ENCODE measurements at places on chromosomes 11 and 22.

DNA sequence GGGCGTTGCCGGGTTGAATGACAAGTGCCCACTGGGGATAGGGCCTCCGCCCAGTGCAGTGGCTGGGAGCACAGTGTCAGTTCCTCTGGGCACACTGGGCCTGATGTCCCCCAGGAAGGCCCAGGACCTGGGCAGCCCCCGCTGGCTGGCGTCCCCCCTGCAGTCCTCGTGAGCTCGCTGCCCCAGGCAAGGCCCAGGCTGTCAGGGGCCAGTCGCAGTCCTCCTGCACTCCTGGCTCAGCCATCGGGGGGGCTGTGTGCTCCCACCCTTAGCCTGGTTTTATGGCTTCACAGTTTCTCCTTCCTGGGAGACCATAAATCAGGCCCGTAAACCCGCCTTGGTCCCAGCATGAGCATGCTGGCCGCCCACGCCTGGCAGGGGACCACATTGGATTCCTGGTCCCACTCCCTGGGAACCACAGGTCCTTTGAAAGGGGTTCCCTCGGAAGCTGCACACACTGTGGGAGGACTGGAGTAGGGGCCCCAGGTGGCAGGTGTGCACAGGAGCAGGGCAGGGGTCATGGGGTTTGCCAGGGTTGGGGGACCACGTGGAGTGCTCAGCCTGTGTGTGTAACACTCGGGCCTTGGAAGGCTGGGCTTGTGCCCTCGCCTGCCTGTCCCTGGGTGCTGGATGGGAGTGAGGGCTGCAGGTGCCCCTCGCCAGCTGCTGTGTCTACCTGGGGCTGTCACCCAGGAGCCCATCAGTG, 113.6 kb downstream of the KCNQ1OT1 start:
- DNase-seq = peak; percentile 0

- no peak for DNase-seq
These were observed 62.0 kb upstream of the CLTCL1 start for GRCh38 chr22:19353363-19354131.

DNA sequence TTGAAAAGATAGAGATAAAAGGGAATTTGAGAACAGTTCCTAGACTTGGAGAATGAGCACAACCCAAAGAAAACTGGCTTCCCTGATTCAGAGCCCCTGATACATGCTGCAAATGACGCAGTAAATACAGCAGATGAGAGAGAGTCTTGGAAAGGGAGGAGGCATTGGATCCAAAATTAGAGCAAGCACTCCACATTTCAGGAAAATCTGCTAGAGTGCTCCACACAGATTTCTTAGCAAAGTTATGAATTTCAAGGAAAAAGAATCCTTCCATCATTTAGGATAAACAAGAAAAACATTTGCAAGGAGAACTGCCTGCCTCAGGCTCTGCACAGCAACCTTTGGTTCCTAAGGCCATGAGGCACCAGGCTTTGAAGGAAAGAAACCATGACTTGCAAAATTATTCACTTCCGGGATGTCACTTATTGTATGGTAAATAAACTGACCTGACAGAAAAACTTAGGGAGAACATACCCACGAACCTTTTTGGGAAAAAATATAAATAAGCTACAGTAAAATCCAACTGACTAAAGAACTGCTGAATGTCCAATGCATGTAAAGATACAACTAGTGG, 89.8 kb upstream of the RTL6 start:
- no peak for DNase-seq

DNA sequence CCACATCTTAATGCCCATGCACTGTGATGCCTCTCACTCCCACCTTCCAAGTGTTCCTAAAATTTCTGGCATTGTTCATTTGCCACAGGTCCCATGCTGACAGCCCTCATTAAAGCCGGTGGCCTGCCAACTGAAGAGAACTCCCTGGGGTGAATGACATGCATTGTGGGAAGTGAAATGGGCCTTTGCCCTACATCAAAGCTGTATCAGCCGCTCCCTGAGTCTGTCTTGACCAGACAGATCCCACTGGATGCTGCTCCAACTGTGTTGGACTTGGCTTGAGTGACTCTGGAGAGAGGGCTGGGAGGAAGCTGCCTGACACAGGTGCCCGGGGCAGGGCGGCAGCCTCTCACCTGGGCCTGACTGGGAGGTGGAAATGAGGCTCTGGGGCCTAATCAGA, 8.8 kb upstream of the SEC14L4 start:
- no peak for DNase-seq

DNA sequence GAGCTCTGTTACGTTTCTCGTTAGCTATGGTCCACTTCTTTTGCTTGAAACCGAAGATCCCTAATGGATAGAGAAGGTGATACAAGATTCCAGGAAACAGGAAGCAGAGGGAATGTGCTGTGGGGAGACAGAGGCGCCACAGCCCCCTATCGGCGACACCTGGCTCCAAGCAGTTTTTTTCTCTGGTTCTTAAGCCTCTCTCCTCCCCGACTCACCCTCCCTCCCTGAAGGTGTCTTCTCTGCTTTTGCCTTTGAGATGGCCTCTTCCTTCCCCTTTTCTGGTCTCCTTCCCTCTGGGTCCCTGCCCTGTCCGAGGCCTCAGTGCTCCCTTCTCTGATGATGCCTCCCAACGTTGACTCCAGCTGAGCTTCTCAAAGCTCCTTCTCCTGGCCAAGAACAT, 14.2 kb upstream of the APOBEC3A start:
- no peak for DNase-seq

- DNase-seq = no peak
These were observed 546.3 kb downstream of the SOX6 start for GRCh38 chr11:15810082-15810481.

GRCh38 chr22:27867085-27867952, 51.7 kb downstream of the PITPNB start:
- peak; percentile 9 for DNase-seq

GRCh38 chr22:43114958-43115357, 4.4 kb downstream of the BIK start:
- no peak for DNase-seq

DNA sequence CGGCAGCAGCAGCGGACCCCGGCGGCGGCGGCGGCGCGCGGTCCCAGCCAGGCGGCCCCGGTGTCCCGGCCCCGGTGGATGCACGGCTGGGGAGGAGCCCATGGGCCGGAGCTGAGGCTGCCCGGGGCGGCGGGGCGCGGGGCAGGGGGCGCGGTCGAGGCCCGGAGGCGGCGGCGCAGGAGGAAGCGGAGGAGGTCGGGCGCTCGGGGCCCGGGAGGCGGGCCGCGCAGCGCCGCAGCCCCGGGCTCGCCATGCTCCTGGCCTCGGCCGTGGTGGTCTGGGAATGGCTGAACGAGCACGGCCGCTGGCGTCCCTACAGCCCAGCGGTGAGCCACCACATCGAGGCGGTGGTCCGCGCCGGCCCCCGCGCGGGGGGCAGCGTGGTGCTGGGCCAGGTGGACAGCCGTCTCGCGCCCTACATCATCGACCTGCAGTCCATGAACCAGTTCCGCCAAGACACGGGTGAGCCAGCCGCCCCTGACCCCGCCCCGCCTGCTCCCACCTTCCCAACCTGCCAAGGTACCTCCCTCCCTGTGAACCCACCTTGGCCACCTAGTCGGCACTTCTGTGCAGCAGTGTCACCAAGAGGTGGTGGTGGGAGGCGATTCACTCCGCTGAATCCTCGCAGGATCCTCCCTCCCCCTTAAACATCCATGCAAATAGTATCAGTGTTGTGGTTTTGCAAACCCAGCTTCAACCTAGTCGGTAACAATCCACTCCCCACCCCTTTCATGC, 580 bp downstream of the DTX4 start:
- DNase-seq = peak; percentile 17

DNA sequence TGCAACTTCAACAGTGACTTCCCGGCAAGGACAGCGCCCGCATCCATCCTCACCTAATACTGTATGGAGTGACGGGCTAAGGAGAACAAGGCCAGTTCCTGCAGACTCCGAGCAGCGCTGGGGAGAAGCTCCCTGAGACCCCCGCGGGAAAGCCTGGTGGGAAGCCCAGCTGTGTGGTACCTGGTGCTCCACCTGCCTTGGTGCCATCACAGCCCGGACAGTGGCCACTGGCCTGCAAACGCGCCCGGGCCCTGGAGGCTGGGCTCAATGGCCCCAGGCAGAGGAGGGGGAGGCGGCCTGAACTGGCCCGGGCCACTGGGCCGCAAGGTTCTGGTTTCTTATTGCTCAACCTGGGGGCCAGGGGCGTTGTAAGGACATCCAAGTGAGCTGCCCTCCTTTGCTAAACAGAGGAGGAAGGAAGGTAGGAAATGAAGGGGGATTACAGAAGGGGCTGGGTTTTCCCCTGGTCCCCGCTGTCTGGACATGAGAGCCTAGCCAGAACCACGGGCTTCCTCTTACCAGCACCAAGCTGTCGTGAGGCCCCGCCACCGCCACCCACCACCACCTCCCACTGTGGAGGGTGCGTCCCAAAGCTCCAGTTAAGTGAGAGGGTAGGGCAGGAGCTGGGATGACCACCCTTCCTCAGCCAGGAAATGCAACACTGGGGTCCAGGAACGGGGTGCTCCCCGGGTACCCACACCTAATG, 8.5 kb upstream of the CDC42BPG start:
- DNase-seq = no peak

DNA sequence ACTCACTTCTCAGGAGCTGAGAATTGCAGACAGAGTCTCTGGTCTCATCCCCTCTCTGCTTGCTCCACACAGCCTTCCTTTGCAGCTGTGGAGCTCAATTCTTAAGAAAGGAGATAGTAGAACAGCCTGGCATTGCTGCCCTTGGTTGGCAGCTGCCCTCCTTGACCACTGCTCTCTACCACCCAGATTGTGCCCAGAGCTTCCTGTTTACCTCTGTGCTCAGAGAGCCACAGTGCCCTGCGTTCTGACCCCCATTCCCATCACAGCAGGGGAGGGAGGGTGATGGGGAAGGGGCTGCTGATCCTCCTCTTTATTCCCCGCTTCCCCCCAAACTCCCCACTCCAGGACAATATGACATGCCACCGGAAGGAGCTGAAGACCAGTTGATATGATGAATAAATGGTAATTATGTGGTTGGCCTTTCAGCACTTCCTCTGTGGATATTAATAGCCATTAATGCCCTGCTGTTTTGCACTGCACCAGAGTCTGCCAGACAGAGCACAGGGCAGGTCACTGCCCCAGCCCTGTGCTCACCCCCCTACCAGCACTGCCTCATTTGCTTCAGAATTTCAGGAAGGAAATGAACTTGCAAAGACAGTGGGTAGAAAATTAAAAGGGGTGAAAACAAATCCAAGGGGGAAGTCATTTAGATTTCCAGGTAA, 426.8 kb upstream of the CADM1 start:
- no peak for DNase-seq

GRCh38 chr22:36036167-36036624, 7.6 kb upstream of the RBFOX2 start:
- no peak for DNase-seq

- no peak for DNase-seq
These were observed 49.4 kb upstream of the CEP295 start for GRCh38 chr11:93611836-93612677.

GRCh38 chr22:45896964-45897538, 79.9 kb downstream of the WNT7B start:
- DNase-seq = no peak

- no peak for DNase-seq
These were observed 78.9 kb upstream of the CRYBB3 start for GRCh38 chr22:25120761-25121212.

GRCh38 chr11:80873310-80873999, 1432.6 kb upstream of the TENM4 start:
- DNase-seq = no peak

GRCh38 chr22:43126501-43127165, 16.1 kb downstream of the BIK start:
- no peak for DNase-seq

GRCh38 chr11:132809070-132809469, 723.2 kb downstream of the OPCML start:
- DNase-seq = no peak

GRCh38 chr11:95156916-95157541, 67.4 kb downstream of the ENDOD1 start:
- no peak for DNase-seq

- DNase-seq = no peak
These were observed 9.9 kb downstream of the FXYD6 start for GRCh38 chr11:117866526-117866925.

DNA sequence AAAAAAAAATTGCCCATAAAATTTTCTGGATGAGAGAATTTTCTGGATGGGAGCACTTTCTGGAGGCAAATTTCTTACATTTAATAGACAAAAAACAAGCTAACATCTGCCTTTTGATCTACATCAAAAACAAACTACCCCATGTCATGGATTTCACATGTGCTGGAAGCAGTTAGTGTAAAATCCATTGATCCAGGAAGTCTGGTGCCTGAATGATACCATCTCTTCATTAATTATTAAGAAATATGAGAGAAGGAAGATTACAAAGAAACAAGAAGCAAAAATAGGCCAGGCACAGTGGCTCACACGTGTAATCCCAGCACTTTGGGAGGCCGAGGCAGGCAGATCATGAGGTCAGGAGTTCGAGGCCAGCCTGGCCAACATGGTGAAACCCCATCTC, 53.2 kb upstream of the FAM181B start:
- DNase-seq = no peak

DNA sequence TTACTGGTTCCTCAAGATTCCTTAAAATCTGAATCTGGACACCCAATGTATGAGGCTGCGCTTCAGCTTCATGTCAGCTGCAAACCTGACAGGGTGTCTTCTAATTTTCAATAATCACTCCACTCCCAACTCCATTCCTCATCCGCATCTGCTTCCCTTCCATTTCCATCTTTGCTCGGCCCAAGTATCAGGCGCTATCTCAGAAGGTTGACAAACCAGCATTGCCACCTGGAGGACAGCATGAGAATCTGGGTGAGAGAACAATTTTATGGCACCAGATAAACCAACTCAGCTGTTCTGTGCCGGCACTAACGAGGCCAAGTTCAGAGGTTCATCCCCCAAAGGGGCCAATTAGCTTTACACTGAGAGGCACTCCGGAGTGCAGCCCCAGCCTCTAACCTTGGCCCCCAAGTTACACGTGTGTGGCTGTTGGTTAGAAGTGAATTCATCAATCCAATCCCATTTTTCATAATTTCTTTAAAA, 79.1 kb upstream of the LMO2 start:
- peak; percentile 15 for DNase-seq

GRCh38 chr11:8354622-8355415, 91.1 kb upstream of the LMO1 start:
- DNase-seq = no peak

DNA sequence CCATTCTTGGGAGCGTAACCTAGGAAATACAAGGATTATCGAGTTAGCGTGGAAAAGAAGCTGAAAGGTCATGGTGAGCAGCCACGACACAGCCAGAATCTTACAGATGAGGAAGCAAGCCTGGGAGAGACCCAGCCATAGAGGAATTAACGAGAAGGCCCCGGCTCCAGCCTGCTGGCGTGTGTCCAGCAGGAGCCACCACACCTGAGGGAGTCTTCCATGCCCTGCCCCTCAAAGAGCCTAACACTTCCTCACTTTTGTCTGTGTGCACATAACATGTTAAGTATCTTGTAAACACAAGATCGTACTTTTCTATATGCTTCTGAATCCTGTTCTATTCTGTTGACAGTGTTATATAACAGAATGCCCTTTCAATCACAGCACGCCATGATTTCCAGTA, 18.1 kb downstream of the CECR2 start:
- DNase-seq = no peak

- no peak for DNase-seq
These were observed 4.0 kb upstream of the GPR83 start for GRCh38 chr11:94405062-94405833.

GRCh38 chr22:43168471-43169309, 17.3 kb downstream of the TSPO start:
- DNase-seq = no peak

GRCh38 chr22:38016182-38017151, 32.1 kb upstream of the SOX10 start:
- no peak for DNase-seq

Measured in activated CD4-positive, alpha-beta T cell treated with anti-CD3 and anti-CD28 coated beads for 48 hours (primary cell).